Stimulated activated CD8-positive, alpha-beta memory T cell treated with anti-CD3 and anti-CD28 coated beads, Interleukin-4, amount 100 ng/mL, for 1 hour (primary cell): ENCODE measurements at places on chromosomes 13 and 19.

DNA sequence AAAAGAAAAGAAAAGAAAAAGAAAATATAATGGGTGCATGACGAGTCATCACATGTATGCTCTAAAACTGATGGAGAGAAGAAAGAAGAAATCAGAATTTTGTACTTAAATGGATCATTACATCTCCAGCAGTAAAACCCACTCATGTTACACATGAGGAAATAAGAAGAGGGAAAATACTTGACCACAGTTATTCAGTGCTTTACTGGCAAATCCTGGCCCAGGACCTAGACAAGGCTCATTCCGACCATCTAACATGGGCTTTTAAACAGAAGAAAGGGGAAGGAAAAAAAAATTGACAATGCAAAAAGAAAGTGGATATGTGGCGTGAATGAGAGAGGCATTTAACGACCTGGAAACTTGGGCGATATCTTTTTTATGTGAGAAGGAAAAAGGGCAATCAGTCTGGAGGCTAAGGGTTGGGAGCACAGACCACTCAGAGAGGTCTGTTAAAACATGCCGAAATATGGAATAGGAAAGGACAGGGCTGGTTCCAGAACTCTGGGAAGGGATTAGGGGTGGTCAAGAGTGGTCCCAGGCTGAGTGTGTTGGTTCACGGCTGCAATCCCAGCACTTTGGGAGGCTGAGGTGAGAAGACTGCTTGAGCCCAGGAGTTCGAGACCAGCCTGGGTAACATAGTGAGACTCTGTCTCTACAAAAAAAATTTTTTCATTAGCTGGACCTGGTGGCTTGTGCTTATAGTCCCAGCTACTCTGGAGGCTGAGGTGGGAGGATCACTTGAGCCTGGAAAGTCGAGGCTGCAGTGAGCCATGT is 1.6 kb downstream of the SIGLECL1 start:
- DNase-seq: no peak

GRCh38 chr19:18453269-18454024 is 15.5 kb upstream of the ISYNA1 start:
- no peak for DNase-seq

DNA sequence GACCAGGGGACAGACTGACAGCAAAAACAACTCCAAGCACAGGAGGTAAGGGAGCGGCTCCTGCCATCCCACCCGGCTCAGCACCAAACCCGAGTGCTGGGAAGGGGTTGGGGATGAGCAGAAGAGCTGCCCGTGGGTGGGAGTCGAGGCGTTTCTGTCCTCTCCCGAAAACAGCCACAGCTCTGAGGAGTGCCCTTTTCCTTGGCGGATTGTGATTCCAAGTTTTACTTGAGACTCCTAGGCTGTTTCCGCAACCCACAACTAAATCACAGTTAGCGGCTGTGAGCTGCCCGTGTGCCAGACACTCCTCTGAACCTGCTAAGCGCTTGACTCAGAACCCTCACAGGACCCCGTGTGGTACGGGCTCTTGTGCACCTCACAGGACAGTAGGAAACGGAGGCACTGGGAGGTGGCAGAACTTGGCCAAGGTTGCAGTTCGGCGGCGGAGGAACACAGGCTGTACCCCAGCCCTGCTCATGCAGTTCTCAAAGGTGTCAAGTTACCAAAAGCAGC is 21.4 kb downstream of the CFAP97D2 start:
- no peak for DNase-seq

- DNase-seq: no peak
These were observed 56.9 kb downstream of the PEPD start for GRCh38 chr19:33464733-33465115.

GRCh38 chr19:45475537-45476291 is 7.9 kb downstream of the FOSB start:
- DNase-seq: no peak

DNA sequence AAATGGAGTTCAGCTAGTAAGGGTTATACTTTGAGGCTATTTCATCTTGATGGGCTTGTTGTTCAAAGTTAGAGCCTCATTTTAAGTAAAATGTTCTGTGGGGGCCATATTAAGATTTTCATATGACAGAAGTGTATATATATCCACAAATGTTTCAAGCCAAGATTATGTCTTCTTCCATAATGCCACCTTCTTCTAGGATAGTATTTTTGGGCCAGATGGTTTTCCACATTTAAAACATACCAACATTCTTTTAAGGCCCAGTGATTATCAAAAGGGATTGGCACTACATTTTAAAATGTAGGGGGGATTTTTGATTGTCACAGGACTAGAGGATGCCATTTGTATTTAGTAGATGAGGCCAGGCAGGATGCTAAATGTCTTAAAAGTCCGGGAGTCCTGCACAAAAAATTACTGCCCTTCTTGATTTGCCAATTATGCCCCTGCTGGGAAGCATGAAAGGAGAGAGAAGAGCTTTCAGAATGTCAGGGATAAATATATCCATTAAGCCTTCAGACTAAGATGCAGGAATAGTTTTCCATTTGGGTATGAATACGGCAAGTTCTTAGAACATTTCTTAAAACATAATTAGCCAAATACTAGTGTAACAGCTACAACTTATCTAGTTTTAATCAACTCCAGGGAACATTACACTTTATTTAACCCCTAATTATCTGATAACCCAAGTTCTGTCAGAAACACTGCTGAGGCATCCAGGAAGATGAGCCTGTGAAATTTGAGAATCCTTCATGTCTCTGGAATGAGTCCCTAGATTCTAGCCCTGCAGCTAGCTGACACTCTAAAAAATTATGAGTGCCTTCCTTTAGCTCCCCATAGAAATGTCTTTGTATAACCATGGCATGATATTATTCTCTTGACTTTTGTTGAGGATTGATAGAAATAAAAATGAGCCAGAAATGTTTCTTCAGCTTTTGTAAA is 34.0 kb downstream of the ITM2B start:
- DNase-seq: no peak

DNA sequence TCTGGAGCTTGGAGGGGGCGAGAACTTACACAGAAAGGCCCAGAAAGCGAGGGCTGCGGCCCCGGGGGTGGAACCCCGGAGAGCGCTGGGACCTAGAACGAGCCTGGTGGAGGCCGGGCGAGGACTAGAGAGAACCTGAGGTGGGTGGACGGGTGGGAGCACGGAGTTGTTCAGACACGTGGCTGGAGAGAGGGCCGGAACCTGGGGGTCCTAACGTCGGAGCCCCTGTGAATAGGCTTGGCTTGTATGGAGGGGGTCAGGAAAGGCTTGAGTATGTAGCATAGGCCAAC is 383 bp downstream of the ZNF581 start:
- DNase-seq: no peak

- no peak for DNase-seq
These were observed 2.1 kb downstream of the ZNF709 start for GRCh38 chr19:12482509-12482886.

GRCh38 chr13:110554227-110554836 is 7.2 kb downstream of the RAB20 start:
- DNase-seq: no peak

DNA sequence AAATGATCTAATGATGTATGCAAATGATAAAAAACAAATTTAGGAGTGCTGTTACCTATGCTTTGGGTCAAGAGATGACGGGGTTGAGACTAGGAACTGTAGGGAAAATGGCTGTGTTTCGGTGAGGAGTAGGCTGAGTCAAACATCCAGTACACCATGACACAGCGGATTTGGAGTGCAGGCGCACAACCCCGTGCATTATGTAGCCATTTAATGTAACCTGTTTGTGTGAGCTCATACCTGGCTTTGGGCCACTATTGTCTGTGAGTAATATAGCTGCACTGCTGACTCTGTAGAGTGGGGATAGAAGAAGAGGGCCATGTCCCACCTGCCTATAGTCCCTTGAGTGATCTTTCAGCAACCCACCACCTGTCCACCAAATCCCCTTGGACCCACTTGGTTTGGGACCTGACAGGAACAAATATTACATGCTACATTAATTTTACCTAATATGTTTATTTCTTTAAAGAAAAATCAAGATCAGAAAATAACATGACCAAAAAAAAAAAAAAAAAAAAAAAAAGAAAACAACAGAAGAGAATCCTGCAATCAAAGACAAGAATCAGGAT is 95.5 kb upstream of the KLHL1 start:
- DNase-seq: no peak

GRCh38 chr13:114151565-114152284 is 19.3 kb upstream of the RASA3 start:
- no peak for DNase-seq

- DNase-seq: no peak
These were observed 5.4 kb upstream of the TMPRSS9 start for GRCh38 chr19:2354670-2355069.

GRCh38 chr13:45195421-45195820 is 5.4 kb downstream of the KCTD4 start:
- DNase-seq: no peak
